ENCODE measurements at places on chromosomes 11 and 22.

DNA sequence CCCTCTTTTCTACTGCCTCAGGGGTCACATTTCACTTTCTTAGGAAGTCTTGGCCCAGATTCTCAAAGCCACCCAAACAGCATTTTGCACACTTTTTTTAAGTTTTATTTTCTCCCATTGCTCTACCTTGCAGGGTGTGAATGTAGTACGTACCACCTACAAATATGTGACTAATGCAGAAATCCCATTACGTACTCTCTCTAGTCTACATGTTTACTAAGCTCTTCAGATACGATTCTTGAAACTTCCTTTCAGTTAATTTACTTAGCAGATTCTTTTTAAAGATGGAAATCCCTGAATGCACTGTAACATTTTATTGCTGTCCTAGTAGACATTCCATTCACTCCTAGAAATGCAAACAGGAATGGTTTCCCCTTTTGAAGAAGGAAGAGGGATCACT, 61.3 kb downstream of the LRRC4C start:
- no peak for DNase-seq

DNA sequence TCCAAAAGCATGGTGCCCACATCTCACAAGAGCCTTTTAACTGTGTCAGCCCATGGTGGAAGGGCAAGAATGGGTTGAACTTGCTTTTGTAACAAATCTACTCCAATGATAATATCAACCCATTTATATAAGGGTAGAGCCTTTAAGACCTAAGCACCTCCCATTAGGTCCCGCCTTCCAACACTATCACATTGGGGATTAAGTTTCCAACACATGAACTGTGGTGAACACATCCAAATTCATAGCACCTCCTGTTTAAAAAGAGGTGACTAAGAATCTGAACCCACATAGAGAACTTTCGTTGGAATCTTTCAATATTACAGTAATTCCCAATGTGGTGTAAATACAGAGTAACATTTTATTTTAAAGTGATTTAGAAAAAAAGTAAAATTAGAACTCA, 9.2 kb upstream of the CNTF start:
- no peak for DNase-seq

GRCh38 chr11:15565880-15566279, 451.2 kb downstream of the INSC start:
- DNase-seq: no peak

DNA sequence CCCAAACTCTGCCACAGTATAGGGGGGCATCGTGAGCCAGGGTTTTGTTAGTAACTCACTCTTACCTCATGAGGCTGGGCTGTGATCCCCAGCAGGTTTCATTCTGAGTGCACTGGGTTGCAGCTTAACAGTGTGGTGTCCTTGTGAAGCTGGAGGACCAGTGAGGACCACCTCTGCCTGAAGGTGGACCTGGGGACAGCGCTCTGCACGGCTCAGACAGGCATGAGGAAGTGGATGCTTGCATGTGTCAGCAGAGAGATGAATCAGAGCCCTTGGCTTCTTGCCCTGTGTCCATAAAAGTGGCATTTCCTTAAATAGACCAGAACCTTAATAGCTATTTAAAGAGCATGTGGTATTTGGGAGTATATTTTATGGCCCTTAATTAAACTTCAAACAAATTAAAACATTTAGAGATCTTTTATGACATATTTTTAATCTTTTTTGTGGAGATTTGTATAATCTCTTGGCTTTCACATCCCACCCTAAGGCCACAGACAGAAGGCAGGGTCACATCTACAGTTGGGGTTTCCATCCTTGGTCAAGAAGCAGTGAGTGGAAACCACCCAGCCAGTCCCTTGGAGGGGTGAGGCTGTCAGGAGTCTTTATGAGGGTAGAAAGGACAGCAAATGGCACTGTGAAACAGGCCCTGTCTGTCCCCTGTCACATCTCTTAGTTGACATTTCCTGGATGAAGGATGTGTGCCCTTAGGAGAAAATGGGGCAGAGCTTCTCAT, 24.8 kb upstream of the ADORA2A start:
- DNase-seq: no peak

DNA sequence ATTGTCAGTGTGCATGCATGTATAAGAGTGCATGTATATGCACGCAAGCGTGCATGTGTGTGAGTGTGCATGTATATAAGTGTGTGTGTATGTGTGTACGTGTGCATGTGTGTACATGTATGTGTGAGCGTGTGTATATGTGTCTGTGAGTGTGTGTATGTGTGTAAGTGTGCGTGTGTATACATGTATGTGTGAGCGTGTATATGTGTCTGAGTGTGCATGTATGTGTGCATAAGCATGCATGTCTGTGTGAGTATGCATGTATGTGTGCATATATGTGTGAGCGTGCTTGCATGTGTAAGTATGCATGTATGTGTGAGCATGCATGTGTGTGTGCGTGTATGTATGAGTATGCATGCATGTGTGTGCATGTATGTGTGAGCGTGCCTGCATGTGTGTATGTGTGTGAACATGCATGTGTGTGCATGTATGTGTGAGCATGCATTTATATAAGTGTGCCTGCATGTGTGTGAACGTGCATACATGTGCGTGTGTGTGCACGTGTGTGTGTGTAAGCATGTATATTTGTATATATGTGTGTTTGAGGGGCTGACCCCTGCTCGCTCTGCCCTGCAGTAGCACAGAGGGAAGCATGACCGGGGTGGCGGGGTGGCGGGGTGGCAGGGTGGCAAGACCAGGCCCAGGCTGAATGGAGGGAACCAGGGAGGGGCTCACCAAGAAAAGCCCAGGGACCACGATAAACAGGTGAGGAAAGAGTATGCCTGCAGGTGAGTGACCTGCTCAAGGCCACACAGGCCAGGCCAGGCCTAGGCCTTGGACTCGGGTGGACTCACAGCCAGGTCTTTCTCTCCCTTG, 26.3 kb downstream of the CYTH4 start:
- no peak for DNase-seq

DNA sequence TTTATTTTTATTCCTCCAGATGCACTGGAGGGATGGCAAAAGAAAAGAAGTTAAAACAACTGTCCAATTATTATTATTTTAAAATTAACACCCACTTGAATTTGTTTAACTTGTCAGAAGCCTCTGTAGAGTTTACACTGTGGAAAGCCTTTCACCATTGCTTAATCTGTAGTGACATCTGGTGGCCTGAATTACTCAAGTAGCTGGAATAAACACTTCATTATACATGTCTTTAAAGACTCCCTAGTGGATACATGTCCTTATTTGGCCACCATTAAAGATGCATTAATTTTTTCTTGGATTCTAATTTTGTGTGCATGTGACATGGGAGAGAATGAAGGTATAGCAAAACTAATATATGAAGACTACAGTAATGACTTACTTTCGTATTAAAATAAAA, 1496.5 kb downstream of the FAM181B start:
- no peak for DNase-seq

DNA sequence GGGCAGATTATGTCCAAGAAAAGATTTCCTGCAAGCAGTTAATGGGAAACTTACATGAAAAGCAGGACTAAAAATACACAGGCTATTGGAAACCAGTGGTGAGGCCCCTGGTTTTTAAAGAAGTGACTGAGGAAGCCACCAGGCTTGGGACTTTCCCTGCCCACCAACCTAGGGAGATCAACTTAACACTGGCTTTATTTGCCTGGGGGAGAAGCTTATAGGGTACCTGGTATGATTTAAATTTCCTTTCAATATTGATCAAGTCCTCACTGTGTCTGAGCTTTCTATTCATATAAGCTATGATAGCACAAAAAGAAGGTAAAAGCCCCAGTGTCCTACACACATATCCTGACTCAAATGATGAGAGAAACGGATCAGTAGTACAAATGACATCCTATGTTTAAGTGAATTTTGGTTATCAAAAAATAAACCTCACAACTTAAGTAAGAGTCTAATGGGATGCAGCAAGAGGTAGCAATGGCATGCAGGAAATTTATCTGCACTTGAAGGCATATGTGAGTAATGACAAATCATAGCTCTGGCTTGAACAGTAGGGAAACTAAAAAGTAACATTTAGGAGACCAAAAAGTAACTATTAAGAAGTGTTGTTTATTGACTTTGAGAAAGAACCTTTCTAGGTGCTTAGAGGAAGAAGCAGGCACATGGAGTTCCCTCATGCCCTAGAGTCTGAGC, 85.3 kb downstream of the GAB2 start:
- DNase-seq: no peak

DNA sequence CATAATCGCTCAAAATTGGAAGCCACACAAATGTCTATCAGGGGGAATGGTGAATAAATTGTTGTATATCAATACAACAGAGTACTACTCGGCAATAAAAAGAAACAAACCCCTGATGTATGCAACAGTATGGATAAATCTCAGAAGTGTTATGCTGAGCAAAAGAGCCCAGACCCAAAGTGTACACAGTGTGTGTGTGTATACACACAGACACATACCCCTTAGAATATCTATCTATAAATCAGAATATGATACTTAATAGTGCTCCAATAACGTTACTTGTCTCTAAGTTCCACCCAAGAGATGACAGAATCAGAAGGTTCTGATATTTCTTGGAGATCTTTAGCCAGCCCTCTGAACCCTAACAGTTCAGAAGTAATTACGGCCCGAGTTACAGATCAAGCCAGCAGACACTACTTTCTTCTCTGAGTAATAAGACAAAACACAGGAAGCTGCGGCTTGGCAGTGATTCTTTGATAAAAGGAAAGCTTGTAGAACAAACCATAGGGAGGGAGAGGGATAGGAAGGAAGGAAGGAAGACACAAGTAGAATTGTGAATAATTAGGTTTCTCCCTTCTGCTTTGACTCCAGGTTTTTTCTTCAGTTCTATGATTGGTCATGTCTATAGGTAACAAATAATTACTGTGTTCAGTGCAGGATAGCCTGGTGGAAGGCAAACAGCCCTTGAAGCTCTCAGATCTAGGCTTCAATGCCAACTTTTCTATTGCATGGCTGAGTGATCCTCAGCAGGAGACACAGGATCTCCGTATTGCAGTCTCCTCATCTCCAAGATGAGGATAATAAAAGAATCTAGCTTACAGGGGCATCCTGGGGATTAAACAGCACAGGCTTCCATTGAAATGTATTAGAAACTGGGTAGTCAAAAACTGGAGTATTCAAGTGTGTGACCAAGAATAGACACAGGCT, 75.6 kb upstream of the TEAD1 start:
- DNase-seq: peak; percentile 31

Measured in CD4-positive, alpha-beta T cell treated with Interleukin-6 for 4 hours (primary cell).